ENCODE measurements at places on chromosomes 2 and 18.

DNA sequence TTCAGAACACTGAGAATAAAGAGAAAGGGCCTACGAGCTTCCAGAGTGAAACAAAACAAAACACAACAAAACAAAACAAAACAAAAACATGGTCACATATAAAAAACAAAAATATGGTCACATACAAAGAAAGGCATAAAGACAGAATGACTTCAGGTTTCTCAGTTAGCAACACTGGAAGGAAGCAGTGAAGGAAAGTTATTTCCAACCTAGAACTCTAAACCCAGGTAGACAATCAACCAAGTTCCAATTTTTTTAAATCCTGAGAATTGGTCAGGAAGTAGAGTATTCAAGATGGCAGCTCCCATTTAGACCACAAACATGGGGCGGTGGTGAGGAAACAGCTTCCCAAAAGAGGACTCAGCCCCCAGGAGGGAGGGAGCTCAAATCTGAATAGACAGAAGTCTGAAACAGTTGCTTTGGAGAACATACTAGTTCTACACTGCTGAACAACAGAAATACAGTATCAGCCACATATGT is 9.1 kb downstream of the DRC1 start:
- no peak for DNase-seq

DNA sequence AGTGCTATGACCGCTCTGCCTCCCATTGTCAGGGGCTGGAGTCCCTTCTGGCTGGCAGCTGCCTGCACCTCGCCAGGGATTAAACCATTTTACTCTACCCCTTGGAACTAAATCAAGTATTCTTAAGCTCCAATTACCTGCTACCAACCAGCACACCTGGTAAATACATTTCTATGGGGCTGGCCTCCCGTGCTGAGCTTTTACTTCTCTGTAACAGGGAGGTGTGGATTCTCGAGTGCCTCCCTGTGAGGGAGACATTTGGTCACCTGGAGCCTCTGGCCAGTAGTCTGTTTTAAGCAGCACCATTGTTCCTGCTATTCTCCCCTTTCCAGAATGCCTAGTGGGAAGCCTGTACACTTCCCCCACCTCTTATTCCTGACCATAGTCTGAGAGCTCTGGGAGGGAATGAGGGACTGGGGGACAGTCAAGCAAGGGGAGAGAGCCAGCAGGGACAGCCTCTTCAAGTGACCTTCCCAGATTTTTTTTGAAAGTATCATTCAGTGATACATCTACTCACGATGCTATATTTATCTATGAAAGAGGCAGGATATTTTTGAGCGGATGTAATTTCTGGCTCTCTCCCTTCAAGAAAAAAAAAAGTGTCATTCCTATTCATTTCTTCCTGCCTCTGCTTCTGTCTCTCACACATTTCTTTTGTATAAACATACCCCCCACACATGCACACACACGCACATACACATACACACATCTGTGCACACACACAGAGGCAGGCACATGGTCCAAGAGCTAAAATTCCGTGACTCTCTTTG is 112.8 kb downstream of the CAPN13 start:
- DNase-seq: no peak

GRCh38 chr2:16351137-16351536 is 314.5 kb downstream of the CYRIA start:
- DNase-seq: no peak

- DNase-seq: no peak
Observed at GRCh38 chr2:239269173-239269885, 131.5 kb downstream of the HDAC4 start.

GRCh38 chr2:172742931-172743540 is 7.4 kb downstream of the RAPGEF4 start:
- DNase-seq: no peak

Measured in KG1 (cell line).